ENCODE measurements at places on chromosomes 6 and 20.

DNA sequence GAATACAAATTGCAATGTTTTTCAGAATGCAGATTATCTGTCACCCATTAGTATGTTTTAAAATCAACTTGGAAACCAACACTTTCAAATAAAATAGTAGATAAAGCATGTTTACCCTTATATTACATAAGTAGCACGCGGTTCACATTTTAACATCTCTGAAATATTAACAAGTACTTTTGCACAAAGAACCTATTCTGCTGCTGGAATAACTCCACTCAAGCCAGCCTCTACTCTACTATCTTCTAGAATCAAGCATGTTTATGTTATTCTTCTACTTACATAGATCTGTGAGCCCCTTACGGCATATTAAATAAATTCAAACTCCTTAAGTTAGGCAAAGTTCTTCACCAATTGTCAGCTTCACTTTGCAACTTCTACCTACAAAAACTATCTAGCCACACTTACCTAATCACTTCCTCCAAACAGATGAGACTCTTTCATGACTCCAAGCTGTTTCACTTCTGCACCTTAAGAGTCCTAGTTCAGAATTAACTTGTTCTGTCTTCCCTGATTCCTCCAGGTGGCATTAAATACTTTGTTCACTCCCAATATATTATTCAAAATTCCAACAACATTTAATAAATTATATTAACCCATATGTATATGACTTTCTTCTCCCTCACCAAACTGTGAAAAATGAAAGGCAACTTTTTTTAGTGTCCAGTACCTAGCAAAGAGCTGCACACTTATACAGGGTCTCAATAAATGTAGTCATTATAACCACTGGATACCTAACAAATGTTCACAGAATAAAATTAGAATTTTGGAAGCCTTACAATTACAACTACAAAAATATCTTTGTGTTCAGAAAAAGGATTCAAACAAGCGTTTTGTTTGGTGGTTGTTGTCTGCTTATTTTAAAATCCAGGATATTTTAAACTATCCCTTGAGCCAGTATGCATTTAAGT lies 12.1 kb downstream of the CEP85L start:
- no peak for DNase-seq

DNA sequence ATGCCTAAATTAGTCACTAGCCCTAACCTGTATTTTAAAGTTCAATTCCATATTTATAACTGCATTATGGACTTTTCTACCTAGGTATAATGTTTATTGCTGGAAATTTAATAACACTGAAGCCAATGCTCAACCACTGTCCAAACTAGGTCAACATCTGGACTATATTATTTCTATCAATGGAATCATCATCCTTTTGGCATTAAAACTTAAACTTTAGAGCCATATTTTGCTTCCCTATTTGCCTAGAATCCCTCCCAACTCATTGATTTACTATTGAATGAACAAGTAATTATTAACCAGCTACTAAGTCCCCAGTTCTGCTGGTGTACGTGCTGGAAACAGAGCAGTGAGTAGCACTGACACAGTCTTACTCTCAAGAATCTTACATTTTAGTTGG lies 291.7 kb upstream of the SPTLC3 start:
- no peak for DNase-seq

DNA sequence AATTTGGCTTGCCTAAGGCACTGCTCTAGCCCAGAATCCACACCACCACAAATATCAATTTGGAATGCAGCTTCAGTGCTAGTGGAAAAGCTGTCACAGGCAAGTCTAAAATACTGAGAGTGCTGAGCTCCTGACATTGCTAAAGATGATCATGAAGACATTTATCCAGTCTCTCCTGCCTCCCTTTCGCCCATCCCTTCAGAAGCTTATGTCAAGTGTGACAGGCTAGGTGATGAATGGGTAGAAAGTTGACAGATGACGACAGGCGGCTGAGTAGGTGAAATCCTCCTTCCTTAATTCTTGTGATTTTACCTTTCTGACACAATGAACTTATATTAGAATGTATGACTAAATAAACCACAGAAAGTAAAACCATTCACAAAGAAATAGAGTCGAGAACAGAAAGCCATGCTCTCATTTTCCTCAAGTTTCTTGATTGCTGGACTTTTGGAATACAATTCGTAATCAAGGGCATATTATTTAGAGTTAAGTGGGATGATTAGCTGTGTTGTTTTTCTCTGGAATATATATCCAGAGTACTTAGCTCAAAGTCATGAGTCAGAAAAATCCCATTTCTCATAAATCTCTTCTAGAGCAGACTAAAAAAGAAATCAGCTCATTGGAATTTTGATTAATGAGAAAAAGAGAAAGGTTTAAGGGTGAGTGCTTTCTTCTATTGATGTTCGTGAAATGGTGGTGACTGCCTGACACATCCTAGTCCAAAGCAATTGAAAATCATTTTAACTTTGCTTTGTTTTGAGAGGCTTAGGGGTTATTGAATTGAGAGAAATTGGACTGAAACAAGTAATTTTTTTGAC lies 1228.2 kb upstream of the CITED2 start:
- no peak for DNase-seq

DNA sequence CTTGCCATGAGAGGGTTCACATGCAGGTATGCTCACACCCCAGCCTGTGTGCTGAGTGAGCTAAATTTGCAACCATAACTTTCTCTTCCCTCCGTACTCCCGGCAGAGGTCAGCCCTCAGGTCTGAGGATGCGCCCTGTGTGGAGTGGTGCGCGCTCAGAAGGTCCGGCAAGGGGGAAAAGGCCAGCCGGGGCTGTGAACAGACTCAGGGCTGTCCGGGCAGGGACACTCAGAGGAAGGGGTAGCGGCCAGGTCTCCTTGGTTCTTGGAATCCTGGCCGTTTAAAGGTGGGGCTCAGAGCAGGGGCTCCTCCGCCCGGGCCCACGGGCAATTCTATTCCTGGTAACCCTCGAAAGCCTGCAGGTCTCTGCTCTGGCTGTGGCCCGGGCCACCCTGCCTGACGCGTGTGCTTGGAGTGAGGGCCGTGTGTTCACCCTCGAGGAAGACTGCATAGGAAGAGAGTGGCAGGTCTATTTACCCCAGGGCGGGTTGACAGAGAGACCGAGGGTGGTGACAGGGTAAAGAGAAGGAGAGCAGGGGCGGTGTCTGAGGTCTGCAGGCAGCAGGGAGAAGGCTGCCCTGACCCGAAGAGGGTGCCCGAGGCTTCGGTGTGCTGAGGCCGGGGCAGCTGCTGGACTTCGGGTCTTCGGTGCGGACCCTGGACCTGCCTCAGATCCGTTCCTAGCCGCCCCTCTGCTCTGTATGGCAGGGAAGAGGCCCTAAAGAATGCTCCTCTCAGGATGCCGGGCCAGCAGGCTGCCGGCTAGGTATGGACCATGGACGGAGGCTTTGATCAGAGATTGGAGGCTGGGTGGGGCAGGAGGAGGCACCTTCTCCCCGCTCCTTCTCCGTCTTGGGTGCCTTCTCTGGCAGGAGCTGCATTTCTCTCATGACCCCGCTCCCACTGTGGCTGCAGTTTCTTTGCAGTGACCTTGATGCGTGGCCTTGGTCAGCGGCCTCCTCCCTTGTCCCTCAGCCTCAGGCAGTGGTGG lies 131.1 kb upstream of the ARMC2 start:
- DNase-seq, result no peak

GRCh38 chr6:49499623-49500022 lies at the start of gene GLYATL3:
TSS of gene GLYATL3 (plus strand) at chr6:49499923. CDS start at chr6:49511991, 12,068 bp downstream.
- DNase-seq, result no peak

DNA sequence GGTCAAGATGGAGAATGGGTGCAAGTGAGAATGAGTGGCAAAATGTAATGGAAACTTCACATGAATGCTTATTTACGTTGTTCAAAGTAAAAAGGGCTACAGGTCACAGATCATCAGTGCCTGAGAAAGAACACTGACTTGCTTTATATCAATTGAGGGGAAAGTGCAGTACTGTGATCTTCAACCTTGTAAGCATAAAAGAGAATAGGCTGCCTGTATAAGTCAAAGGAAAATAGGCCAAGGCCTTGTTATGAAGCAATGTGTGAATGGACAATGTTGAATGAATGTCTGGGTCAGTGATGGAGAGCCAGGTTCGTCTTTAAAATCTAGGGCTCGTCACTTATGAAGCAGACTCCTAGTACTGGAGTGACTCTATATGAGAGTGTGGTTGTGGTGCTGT lies 158.6 kb upstream of the NT5E start:
- DNase-seq, result no peak

DNA sequence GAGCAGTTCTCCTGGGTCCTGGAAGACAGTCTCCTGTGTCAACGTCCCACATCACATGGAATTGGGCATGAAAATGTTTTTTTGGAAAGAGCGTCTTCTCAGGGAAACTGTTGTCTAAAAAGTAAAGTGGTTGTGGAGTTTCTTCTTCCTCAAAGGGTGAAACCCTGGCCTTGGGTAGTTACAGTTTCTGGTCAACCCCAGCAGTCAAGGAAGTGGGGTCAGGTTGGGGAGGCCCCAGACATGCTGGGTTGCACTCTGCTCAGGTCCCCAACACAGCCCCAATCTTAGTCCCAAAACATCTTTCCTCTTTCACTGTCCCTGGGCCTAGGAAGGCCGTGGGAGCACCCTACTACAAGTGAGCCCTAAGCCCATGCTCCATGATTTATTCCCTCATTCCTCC lies 996 bp upstream of the NFKBIE start:
- DNase-seq, result no peak

DNA sequence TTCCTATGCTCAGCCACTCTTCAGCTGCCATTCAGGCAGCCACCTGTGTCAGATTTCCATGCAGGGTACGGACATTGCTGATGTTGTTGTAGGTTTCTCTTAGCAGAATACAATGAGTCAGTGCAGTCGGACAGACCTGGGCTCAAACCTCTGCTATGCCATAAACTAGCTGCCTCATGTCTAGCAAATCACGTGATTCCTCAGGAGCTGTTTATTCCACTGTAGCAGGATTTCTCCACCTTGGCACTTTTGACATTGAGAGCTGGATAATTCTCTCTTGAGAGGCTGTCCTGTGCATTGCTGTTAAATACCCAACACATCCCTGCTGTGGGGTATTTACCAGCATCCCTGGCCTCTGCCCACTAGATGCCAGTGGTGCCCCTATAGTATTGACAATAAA lies 413.8 kb upstream of the CDH4 start:
- DNase-seq, result no peak

- DNase-seq, result no peak
Measured at GRCh38 chr6:25485821-25486534, 166.0 kb upstream of the SCGN start.

DNA sequence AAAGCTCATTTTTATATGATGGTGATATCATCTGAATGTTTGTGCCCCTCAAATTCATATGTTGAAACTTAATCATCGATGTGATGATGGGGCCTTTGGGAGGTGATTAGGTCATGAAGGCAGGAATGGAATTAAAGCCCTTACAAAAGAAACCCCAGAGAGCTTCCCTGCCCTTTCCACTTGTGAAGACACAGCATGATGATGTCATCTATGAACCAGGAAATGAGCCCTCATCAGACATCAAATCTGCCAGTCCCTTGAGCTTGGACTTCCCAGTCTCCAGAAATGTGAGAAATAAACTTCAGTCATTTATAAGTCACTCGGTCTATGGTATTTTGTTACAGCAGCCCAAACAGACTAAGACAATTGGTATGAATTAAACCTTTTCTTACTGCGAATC lies 153.1 kb downstream of the MYB start:
- no peak for DNase-seq

- DNase-seq, result no peak
Measured at GRCh38 chr20:48797275-48797825, 30.4 kb downstream of the PREX1 start.

GRCh38 chr6:128712898-128713297 lies 170.0 kb upstream of the LAMA2 start:
- DNase-seq, result no peak

GRCh38 chr6:31920811-31921210 lies 6.7 kb upstream of the C2 start:
- DNase-seq, result no peak

- no peak for DNase-seq
Measured at GRCh38 chr20:58194175-58194791, 34.2 kb downstream of the ANKRD60 start.

- DNase-seq, result no peak
Measured at GRCh38 chr6:165643015-165643414, 20.0 kb downstream of the PDE10A start.

GRCh38 chr20:60553095-60553494 lies 594.9 kb downstream of the CDH26 start:
- no peak for DNase-seq
